Immature natural killer cell (primary cell): ENCODE measurements at places on chromosomes 4 and X.

- H3K4me1 ChIP-seq: no peaks in the 10 kb centered on the region
- no peaks in the 10 kb centered on the region for H3K27me3 ChIP-seq
- peaks cover 28% of the 10 kb centered on the region for H3K36me3 ChIP-seq
- no peak for DNase-seq
Measured at GRCh38 chr4:94274912-94275311, 67.2 kb downstream of the SMARCAD1 start.

DNA sequence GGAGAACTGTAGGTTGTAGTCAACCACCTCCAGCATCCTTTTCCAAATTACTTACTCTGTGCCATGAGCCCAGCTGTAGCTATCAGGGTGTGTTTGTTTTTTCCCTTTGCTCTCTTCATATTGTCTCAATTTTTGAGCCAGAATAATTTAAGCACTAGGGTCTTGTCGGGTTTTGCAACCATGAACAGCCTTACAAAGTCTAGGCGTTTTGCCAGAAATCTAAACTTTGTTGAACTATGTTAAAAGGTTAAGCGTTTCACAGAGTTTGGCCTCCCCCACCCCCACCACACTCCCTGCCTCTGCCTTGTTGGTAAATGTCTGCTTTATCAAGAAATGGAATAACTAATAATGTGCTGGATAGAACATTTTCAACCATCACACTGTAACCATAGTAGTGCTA, 190.6 kb upstream of the TTC29 start:
- H3K4me1 ChIP-seq: no peaks in the 10 kb centered on the region
- DNase-seq: no peak
- H3K27me3 ChIP-seq: peaks cover 12% of the 10 kb centered on the region

DNA sequence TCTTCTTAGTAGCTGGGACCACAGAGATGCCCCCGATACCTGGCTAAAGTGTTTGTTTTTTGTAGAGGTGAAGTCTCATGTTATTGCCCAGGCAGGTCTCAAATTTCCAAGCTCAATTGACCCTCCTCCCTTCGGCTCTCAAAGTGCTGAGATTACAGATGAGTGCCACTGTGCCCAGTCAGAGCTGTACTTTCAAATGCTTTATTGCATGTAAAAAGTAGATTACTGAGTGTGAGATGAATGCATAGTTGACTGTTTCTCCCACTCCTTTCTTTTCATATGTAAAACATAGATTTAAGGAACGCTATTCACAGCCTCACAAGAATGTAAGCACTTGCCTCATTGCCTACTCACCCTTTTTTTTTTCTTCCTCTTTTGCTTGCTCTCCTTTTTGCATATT, 984.4 kb upstream of the PABPC4L start:
- no peaks in the 10 kb centered on the region for H3K27me3 ChIP-seq
- DNase-seq: no peak
- no peaks in the 10 kb centered on the region for H3K36me3 ChIP-seq
- H3K27ac ChIP-seq: no peak overlapping the region
- no peak overlapping the region for H3K4me3 ChIP-seq

- no peaks in the 10 kb centered on the region for H3K4me1 ChIP-seq
- H3K27ac ChIP-seq: no peak overlapping the region
- H3K36me3 ChIP-seq: no peaks in the 10 kb centered on the region
- no peak overlapping the region for H3K4me3 ChIP-seq
- no peak for DNase-seq
Measured at GRCh38 chr4:128347175-128347868, 59.7 kb upstream of the PGRMC2 start.

DNA sequence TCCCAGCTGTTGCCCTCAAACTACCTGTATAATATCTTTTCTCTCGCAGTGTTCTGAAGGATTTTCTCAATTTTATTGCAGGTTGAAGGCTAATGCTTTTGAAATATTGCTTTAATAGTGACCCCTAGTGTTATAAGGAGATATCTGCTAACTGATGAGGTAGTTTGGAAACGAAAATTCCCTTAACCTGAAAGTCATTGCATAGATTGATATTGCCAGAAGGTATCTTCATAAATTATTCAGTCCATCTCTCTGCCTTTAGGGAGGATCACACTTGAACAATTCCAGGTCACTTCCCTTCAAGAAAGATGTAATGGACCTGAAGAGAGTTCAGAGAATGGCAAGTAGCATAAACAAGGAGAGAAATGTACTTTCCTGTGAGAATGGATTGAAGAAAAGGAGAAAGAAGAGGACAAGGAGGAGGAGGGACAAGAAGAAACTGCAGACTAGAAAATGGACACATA, 44.1 kb downstream of the TIGD4 start:
- H3K36me3 ChIP-seq: no peaks in the 10 kb centered on the region
- peak; percentile 20 for DNase-seq
- H3K4me1 ChIP-seq: no peaks in the 10 kb centered on the region
- H3K27ac ChIP-seq: no peak overlapping the region
